ENCODE measurements at places on chromosomes 6 and 20.

DNA sequence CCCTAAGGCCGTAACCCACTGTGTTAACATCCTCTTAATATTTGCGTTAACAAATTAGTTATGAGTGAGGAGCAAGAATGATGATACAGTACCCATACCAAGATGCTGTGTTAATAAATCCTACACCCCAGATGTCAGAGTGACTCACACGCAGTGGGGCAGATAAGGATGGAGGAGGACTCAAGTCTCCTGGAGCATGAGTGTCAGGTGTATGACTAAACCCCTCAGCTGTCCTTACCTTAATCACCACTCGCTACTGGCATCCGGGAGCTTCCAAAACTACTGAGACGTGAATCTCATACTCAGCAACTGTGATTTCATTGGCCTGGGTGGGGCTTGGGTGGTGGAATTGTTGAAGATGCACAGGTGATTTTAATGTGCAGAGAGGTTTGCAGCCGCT, 131.3 kb upstream of the MTHFD1L start:
- DNase-seq = no peak

DNA sequence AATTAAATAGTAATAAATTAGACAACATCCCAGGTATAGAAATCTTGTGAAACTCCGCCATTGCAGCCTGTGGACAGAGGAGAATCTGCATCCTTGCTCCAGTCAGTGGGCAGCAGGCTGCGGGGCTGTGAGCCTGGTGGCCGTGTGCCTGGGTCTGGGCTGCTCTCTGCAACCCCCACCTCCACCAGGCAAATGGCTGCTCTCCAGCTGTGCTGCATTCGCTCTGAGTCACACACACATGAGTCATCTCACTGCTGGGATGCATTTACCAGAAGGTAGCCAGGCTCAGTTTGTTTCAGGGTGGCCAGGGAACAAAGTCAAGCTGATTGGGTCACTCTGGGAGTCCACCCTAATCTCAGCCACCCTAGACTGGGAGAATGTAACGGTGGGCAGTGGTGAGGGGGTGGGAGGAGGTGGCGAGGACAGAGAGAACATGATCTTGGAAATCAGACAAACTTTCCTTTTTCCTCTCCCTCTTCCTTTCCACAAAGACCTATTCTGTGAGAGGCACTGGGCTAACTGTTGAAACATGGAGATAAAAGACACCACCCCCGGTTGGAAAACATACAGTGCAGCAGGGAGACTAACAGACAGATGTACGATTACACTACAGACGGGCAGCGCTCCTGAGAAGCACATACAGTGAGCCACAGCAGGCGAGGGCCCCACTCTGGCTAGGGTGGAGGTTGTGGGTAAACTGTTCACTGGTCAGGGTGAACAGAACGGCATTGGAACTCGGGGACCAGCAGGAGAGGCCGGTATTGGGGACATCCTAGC, 59.2 kb downstream of the TRAM2 start:
- peak; percentile 55 for DNase-seq

DNA sequence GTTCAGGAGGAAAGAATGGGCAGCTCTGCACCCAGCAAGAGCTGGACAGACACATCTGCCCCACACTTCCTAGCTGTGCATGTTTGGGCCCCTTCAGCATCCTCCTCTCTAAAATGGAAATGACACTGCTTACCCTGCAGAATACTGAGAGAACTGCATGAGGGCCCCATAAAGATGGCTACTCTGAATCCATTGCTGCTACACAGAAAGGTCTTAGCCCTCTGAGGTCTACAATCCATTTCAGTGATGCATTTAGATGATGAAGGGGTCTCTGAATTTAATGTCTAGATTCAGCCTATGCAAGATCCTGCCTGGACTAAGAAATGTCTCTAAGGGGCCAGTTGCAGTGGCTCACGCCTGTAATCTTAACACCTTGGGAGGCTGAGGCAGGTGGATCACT, 11.3 kb downstream of the BMP7 start:
- DNase-seq = no peak

DNA sequence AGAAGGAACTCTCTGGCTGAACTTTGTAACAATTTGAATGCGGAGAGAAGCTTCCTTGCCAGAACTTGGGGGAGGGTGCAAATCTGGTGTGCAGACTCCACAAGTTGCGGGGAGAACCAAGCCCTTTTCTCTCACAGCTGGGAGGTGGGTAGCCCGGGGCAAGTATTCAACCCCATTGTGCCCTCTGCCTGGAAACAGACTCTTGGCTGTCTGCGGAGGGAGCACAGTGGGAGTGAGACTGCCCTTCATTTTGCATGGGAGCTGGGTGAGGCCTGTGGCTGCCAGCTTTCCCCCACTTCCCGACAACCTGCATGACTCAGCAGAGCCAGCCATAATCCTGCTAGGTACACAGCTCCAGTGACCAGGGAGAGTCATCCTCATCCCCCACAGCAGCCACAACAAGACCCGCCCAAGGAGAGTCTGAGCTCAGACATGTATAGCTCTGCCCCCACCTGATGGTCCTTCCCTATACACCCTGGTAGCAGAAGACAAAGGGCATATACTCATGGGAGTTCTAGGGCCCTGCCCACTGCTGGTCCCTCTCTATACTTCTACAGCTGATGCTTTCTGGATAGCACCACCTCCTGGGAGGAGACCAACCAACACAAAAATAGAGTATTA, 29.4 kb upstream of the TPD52L1 start:
- DNase-seq = no peak

GRCh38 chr6:123520217-123520616, 116.5 kb downstream of the TRDN start:
- no peak for DNase-seq

- DNase-seq = no peak
These were observed 75.6 kb upstream of the LGSN start for GRCh38 chr6:63395381-63395780.

DNA sequence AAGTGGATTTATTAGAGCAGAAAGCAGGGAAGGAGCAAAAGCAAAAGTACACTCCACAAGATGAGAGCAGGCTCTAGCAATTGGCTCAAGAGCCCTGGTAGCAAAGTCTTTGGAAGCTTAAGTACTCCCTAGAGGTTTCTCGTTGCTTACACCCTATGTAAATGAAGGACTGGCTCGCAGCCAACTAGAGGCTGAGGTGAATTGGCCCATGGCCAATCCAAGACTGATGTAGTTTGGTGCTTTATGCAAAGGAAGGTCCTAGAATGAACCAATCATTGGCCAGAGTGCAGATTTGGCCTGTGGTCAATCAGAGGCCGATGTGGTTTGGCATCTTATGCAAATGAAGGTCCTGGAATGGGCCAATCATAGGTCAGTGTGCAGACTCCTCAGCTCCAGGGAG, 191.3 kb upstream of the ARID1B start:
- DNase-seq = no peak

DNA sequence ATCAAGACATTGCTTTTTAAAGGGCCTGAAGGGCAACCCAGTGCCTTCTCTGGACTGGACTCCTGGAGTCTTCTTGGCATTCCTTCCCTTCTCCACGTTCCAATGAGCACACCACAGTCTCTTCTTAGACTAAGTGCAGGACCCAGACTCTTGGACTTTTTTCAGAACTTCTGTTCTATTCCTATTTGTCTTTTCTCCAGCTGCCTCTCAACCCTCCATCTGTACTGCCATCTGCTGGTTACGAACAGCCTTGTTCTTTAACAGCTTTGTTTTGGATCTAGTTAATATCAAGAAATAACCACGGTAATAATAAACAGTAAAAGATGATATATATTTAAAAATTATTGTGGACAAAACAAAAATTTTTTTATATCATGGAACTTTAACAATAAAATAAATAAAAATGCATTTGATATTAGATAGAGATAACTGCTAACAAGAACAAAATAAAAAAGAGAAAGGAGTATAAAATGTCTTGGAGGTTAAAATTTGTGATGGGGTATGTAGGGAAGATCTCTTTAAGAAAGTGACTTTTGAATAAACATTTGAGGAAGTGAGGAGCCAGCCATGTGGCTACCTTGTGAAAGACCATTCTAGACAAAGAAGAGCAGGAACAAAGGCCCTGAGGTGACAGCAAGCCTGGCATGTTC, 105.1 kb upstream of the HCRTR2 start:
- no peak for DNase-seq

DNA sequence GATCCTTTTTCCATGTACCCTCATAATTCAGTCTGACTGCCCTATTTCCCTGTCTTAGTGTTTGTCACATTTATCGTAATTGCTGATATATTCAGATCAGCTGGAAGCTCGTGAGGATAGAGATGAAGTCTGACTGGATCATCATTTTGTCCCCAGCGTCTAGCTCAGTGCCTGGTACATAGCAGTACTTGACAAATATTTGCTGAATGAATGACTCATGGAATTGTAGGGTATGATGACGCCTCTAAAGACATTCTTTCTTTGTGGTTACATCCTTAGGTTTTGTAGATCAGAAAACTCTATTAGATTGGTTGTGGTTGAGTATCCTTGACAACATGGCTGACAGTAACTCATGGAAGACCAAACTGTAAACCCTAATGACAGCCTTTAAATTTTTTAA, 68.9 kb downstream of the MTHFD1L start:
- DNase-seq = no peak

- no peak for DNase-seq
These were observed 46.4 kb upstream of the NT5E start for GRCh38 chr6:85403331-85404015.

GRCh38 chr20:54173653-54174456, at the start of gene CYP24A1:
CYP24A1 (minus strand) TSS chr20:54173986; CDS start chr20:54173579, 407 bp downstream.
- no peak for DNase-seq

- no peak for DNase-seq
These were observed 14.3 kb downstream of the PHF3 start for GRCh38 chr6:63649847-63650265.

- DNase-seq = no peak
These were observed 622.6 kb upstream of the PTCHD4 start for GRCh38 chr6:48733581-48733980.

DNA sequence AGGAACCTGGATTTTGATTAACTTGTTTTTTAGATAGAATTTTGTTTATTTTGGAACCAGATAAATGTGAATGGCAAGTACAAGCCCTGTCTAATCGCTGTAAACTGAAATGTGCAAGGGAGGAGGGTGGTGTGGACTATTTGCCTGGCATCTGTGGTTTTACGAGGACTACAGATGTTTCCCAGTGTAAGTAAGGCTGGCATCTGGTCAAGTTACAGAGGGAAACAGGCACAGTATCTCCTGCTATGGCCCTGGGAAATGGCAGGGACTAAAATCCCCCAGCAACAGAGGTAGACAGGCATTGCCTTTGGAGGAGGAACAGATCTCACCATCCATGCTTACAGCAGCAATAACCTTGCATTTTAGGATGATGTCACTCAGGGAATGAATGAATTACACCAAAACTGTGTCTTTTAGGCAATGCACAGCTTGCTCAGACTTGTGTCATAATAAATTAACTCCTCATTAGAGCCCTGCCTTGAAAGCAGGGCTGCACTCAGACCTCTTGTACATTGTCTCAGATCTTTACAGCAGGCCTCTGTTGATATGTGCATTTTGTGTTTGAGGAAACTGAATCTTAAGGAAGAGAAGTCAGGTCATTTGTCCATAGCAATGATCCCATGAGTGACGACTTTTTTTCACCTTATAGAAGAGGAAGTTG, 96.2 kb downstream of the TCP11 start:
- DNase-seq = no peak

DNA sequence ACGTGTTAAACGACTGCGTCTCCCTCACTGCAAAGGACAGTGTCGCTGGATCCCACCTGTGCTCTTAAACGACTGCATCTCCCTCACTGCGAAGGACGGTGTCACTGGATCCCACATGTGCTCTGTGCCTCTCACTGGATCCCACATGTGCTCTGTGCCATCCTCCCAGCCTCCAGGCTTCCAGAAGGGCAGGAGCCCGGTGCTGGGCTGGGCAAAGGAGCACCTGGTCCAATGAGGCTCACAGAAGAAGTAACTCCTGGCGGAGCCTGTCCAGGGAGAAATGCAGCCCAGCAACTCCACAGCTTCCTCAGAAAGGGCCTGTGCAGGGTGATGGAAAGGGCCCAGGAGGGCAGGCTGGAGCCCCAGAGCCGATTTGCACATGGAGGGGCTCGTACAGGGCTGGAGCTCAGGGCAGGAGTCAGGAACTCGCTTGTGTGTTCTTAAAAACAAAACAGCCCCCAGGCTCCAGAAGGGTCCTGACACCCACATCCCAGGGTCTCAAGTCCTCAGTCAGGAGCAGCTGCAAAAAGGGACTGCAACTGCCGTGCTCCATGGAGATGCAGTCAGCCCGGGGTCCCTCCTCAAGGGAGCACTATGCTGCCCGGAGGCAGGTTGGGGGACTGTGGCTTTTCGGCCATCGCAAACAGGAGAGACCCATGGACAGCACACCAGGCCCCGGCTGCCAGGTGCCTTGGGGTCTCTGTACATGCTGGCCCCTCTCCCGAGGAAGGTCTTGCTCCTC, 52.7 kb downstream of the DLL1 start:
- DNase-seq = peak; percentile 1

DNA sequence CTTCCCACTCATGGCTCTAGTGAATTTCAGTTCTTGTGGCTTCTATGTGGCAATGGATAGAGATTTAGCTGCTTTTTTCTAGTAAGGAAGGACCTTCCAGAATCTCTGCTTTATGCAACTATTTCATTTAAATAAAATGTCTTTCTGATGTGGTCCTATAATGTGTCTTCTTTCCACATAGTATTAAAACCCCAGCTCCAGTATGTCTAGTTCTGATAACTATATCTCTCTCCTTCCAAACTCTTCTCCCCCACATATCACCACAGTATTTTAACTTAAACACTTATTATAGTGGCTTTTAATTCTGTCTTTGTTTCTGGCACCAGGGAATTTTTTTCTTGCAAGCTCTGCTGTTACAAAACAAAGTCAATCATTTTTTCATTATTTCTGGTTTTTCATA, 40.6 kb upstream of the SUMO4 start:
- no peak for DNase-seq

- no peak for DNase-seq
These were observed 7.7 kb downstream of the DDR1 start for GRCh38 chr6:30891816-30892538.

GRCh38 chr6:45987856-45988255, 27.8 kb downstream of the CLIC5 start:
- no peak for DNase-seq

GRCh38 chr6:21273451-21273850, 320.1 kb upstream of the SOX4 start:
- DNase-seq = no peak

- DNase-seq = no peak
These were observed 215.5 kb upstream of the ECI2 start for GRCh38 chr6:4350567-4351519.

DNA sequence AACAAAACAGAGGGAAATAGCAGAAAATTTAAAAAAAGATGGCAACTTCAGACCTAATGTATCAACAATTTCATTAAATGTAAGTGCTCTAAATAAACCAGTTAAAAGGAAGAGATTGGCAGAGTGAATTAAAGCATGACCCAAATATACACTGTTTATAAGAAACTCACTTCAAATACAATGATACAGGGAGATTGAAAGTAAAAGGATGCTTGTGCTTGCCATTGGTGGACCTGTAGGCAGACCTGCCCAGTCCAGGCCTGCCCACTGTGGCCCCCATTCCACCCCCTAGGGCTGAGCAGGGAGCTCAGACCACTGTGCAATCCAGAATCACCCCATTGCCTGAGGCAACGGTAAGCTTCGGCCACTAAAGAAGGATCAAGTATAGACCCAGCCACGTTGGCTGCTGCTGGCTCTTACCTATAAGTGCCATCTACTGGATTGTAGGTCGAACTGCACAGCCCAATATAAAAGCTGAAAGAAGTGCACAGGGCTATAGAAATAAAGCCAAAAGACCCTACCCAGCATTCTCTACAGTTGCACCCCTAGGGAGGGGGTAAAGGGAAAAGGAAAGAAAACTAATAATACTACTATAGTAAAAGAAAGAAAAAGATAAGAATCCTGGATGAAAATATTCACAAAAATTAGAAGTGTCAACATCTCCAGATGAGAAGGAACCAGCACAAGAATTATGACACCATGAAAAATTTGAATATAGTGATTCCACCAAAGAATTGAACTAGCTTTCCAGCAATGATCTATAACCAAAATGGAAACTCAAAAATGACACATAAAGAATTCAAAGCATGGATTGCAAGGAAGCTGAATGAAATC, 36.1 kb downstream of the PSMB1 start:
- no peak for DNase-seq
